ENCODE measurements at places on chromosomes 13 and 19. TPM values are rescaled to one million over a fixed set of nuclear protein-coding genes. Genes with fewer than 3 reads are reported as not detected.

- no peak for DNase-seq
These were observed 451.0 kb upstream of the SLC10A2 start for GRCh38 chr13:103517066-103517767.

CLEC11A gene
- total RNA-seq, result 8.2 TPM

DNA sequence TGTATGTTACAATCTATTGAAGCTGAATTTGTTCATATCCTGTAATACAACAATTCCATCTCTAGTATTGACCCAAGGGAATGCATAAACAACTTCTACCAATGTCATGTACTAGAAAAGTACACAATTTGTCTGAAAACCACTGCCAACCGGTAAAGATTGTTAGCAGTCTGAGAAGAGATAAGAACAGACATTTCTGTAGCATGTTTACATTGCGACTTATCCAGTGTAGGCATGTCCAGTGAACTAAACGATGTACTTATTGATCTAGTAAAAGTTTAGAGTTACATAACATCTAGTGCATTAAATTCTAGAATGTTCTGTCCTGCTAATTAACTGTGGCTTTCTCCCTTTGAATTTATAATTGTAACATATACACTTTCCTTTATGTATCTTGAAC is 425.9 kb downstream of the SLITRK6 start:
- no peak for DNase-seq

GRCh38 chr13:100182900-100183490 is 94.1 kb downstream of the PCCA start:
- no peak for DNase-seq

KCNN1 gene
- total RNA-seq, result 17.2 TPM

DNA sequence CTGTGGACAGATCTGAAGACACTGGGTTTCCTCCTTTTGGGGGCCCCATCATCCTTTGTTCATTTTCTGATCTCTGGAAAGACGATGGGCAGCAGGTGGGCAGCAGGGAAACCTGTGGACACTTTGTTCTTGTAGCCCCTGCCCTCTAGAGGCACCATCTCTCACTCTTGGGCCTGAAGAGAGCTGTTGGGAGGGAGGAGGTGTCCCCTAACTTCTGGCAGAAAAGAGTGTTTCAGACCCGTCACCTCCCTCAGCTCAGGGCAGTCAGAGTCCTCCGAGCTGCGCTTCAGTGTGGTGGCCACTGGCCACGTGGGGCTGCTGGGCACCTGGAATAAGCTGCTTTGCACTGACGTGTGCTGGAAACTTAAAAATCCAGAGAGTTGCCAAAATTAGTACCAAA is 26.9 kb upstream of the RNF17 start:
- peak; percentile 30 for DNase-seq

ATP1A3 gene
- total RNA-seq, result 34.2 TPM

PGLYRP1 gene
- not detected for total RNA-seq

DNA sequence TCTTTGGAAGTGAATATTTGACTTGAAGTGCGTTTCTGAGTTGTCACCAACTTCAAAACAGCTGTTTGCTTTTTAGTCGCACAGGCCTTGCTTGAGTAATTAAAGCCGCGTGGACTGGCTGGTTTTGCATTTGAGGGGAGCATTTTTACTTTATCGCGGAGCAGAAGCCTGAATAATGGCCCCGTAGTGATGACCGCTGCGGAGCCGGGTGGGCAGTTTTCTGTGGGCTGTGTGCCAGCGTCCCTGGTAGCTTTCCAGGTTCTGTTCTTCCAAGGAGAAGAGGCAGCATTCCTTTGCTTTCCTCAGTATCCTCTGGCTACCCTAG is 1.1 kb downstream of the NAA16 start:
- DNase-seq, result no peak

GRCh38 chr19:34254698-34255432 is 511 bp downstream of the GARRE1 start:
- peak; percentile 53 for DNase-seq

DNA sequence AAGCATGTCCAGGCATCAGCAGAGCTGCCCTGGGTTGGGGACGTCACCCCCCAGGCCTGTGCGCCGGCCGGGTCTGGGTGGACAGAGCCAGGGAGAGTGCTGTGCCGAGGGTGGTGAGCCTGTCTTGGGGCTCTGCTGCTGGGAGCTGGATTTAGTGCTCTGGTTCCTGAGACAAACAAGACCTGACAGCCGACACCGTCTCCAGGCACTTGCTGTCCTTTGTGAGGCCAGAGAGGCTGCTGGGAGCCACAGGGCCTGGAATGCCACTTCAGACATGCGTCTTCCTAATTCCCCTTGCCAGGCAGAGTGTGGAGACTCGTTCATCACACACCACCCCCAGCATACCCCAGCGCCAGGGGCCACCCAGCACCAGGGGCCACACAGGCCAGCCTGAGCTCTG is 165.8 kb downstream of the KDM4B start:
- no peak for DNase-seq
